Left ventricle myocardium superior (tissue), 1 donor: ENCODE measurements at places on chromosomes 7 and 10.
A peak's percentile ranks its signal among the peaks of the same experiment; 100 is the strongest.

DNA sequence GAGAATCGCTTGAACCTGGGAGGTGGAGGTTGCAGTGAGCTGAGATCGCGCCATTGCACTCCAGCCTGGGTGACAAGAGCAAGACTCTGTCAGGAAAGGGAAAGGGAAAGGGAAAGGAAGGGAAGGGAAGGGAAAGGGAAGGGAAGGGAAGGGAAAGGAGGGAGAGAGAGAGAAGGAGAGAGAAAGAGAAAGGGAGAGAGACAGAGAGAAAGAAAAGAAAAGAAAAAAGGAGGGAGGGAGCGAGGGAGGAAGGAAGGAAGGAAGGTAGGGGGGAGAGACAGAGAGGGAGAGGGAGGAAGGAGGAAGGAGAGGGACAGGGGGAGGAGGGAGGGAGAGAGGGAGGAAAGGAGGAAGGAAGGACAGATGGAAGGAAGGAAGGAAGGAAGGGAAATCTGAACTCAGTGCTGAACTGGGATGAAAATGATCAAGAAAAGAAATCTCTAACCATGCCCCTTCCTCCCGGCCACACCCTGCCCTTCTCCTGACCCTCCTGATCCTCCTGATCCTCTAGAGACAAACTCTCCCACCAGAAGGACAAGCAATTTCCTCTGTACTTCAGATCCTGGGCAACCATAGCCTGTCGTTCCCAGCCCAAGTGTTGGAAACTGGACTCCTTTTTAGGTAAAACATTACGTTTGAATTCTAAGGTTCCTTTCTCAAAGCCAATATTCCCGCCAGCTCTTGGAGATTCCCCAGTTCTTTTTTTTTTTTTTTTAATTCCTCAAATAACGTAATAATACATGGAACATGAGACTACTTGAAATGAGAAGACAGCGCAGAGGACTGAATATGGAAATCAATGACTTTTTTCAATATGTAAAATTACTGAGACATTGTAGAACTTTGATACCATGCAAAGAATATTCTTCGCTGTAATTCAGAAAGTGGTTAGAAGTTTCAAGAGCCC lies 32.1 kb downstream of the NMT2 start:
- DNase-seq = no peak

GRCh38 chr7:105885387-105886111 lies 9.2 kb upstream of the ATXN7L1 start:
- peak; percentile 38 for DNase-seq

GRCh38 chr10:97028126-97028831 lies 157.5 kb downstream of the SLIT1 start:
- no peak for DNase-seq

- no peak for DNase-seq
Observed at GRCh38 chr10:112842832-112843360, 107.2 kb upstream of the TCF7L2 start.

DNA sequence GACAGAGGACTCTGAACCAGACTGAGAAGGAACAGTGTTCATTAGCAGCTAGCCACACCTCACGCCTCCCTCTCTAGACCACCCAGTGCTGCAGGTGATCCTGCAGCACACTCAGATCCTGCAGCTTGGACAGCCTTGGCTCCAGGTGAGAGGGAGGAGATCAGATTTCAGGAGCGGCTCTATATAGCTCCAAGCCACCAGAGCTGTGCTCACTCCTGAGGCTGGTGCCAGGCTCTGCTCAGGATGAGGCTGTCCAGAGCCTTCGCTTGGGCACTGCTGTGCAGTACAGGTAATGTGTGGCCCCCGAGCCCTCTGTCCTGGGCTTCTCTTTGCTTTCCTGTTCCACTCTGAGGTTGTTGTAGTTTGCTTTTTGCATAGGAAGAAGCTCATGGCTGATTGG lies 42.4 kb downstream of the C10orf120 start:
- no peak for DNase-seq

- no peak for DNase-seq
Observed at GRCh38 chr7:43648473-43649406, 65.8 kb downstream of the STK17A start.

- no peak for DNase-seq
Observed at GRCh38 chr10:54799506-54799905, 1.5 kb downstream of the PCDH15 start.

DNA sequence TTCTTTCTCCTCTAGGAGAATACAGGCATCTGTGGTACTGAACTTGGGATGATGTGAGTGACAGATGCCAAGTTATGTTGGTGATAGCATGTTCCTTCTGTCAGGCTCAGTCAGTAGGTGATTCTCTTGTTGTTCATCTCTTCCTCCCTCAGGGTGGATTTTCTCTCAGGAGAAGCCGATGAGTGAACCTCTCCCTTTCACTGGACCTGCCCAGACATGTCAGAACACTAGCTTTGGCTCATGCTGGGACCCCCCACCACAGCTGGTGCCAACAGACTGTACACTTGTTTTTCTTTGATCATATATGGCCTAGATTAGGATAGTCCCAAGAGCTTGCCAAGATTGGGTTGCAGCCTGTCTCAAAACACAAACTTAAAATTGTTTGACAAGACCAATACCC lies 129.4 kb downstream of the BMPER start:
- DNase-seq = no peak

- DNase-seq = no peak
Observed at GRCh38 chr7:106767498-106768323, 97.4 kb upstream of the PIK3CG start.

DNA sequence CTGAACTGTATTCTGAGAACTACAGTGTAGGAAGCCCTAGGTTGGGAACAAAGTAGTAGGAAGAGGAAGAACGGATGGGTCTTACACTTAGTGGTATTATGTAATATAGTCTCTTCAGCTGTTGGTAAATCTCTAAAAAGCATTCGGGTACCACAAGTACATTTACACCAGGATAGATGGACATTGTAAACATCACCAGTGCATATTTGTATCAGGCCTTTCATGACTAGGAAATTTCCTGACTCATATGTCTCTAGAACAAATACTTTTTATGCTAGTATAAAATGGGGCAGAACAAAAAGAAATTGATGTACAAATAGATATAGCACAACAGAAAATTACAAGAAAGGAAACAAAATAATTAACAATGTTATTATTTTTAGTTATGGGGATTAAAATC lies 21.5 kb upstream of the OR6B1 start:
- no peak for DNase-seq

GRCh38 chr10:66844176-66844942 lies 81.5 kb upstream of the LRRTM3 start:
- no peak for DNase-seq

DNA sequence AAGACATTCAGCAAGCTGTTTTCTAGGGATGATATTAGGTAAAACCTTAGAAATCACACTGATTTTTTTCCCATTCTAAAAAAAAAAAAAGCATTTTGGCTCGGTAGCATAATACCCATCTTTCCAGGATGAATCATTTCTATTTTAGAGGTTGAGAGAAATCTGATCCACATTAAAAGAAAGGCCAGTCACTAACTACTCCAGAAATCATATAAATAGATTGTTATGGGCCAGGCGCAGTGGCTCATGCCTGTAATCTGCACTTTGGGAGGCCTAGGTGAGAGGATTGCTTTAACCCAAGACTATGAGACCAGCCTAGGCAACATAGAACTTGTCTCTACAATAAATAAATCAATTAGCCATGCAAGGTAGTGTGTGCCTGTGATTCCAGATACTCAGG lies 164.3 kb downstream of the BAMBI start:
- DNase-seq = no peak

DNA sequence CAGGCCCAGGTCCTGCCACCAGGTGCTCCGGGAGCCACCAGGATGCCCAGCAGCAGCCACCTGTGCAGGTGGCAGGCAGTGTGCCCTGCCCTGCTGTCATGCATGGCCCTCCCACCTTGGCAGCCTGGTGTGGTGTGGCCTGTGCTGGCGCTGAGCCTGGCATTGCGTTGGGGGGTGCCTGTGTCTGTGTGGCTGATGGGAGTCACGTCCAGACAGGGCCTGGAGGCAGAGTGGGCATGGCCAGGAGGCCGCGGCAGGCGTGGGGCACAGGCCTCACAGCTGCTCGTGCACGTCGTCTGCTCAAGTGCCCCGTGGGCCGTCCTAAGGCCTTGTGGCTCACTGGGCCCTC lies 8.7 kb downstream of the TTYH3 start:
- no peak for DNase-seq

- no peak for DNase-seq
Observed at GRCh38 chr10:33126742-33127141, 168.7 kb upstream of the ITGB1 start.

DNA sequence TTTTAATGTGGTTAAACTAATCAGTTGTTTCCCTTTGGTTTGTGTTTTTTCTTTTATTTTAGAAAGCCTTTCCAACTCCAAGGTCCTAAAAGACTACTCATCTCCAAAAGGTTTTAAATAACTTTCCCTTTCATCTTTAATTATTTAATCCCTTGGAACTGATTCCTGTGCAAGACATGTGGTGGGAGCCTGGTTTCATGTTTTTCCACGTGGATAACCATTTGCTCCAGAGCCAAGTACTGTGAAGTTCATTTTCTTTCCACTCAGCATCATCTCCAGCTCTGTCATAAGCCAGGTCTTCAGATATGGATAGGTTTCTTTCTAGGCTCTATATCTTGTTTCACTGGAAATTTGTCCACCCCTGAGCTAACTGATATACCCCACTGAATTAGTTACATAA lies 16.7 kb downstream of the PPP1R3C start:
- DNase-seq = no peak

DNA sequence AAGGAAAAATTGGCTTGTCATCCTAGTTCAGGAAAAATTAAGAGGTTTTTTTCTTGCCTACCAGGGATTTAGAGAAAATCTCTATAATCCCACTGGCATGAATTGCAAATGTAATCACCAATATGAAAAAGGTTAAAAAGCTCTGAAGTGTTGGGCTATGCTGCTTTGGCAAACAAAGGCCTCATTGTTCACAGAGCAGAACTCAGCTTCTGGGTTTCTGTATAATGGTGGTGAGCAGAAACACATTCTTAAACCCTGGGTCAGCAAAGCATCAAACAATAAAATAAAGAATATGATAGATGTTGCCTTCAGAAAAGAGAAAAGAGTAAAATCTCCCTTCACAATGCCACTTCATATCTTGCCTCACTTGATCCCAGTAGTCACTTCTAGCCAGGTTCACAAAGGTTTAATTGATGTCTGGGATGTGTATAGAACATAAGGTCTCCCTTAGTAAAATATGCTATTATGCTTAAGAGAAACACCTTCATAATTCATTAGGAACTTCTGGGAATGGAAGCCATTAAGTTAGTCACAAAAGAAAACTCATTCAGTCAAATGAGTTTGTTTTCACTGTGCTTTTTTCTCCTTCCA lies 1255.5 kb upstream of the PHF14 start:
- no peak for DNase-seq

- no peak for DNase-seq
Observed at GRCh38 chr10:131198401-131198800, 113.1 kb downstream of the TCERG1L start.

GRCh38 chr10:123398180-123398591 lies 244.0 kb downstream of the BUB3 start:
- no peak for DNase-seq

DNA sequence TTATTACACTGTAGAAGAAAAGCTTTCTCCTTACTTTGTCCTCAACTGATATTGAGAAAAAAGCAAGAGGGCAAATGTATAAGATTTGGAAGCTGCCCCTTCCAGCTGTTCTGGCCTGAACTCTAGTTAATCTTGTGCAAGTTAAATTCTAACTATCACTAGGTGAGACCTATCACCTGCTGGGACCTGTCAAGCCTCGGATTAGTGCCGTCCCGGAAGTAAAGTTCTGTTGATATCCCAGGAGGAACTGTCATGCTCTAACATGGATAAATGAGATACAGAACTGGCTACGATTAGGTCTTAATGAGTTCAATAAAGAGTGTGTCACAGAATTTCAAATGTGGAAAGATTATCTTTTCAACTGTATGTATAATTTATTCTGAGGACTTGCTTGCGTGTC lies 1.2 kb upstream of the BPGM start:
- DNase-seq = no peak

DNA sequence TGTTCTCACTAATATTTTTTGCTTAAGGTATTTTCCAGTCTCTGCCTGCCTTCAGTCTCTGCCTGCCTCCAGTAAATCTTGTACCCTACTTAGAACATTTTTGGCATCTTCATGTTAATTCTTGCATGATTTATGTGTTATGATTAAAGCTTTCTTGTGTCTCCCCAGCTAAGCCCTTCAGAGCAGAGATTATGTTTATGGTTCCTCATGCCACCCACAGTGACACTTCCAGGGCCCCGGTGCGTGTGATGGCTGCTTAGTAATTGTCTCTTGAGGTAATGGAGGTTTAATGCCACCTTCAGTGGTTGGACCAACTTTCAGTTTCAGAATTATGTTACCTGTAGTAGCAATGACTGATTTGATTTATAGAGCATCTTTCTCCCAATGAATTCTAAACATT lies 70.6 kb upstream of the MET start:
- no peak for DNase-seq

DNA sequence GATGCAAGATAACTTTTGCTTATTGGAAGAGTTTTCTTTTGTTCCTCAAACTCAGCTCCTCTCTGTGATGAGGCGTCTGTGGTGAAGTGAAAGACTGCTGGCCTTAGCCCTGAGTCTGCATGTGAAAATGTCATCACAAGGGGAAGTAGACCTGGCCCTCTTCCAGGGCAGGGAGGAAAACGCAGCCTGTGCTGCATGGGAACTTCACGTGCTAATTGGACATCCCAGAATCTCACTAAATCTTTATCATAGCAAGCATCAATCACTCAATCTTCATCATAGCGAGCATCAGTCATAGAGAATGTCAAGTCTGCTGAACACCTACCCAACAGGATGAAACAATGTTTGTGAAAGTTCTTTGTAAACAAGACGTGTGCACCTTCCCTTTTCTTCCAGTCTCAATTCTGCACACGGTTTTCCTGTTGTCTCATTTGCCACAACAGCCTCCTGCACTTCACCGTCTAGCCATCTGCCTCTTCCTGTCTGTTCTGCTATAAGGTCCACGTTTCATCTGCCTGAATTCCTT lies 314.6 kb downstream of the FRMD4A start:
- DNase-seq = peak; percentile 60

DNA sequence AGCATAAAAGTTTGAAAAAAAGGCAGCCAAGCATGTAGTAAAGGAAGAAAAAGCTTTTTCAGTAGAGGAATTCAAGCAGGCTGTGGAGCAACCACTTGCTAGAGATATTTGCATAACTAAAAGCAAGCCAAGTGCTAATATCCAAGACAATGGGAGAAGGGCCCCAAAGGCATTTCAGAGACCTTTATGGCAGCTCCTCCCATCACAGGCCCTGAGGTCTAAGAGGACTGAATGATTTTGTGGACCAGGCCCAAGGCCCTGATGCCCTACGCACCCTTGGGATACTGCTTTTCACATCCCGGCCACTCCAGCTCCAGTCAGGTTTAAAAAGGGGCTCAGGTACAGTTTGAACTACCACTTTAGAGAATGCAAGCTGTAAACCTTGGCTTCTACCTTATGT lies 261.7 kb upstream of the SEMA3C start:
- no peak for DNase-seq
